ENCODE measurements at places on chromosomes 2 and 18.

GRCh38 chr2:27756544-27757498 lies 14.7 kb upstream of the MRPL33 start:
- peak; percentile 64 for DNase-seq

DNA sequence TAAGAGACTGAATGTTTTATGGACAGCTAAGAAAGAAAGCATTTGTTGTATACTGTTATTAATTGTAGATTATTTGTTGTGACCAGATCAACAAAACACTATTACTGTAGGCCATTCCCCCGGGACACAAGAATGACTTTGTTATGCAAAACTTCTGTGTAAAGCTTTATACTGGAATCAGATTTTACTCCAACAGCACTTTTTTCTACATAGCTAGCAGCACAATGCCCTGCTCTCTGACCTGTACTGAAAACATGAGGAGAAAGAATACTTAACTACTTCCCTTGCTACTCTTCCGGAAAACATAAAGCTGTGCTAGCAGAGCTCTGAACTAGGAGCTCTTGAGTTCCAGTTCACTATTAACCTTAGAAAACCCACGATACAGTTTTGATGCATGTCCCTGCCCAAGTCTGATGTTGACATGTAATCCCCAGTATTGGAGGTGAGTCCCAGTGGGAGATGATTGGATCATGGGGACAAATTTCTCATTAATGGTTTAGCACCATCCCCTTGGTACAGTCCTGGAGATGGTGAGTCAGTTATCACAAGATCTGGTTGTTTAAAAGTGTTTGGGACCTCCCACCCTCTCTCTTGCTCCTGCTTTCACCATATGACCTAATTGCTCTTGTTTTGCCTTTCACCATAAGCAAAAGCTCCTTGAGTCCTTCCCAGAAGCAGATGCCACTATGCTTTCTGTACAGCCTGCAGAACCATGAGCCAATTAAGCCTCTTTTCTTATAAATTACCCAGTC lies 601.1 kb upstream of the PIK3C3 start:
- no peak for DNase-seq

DNA sequence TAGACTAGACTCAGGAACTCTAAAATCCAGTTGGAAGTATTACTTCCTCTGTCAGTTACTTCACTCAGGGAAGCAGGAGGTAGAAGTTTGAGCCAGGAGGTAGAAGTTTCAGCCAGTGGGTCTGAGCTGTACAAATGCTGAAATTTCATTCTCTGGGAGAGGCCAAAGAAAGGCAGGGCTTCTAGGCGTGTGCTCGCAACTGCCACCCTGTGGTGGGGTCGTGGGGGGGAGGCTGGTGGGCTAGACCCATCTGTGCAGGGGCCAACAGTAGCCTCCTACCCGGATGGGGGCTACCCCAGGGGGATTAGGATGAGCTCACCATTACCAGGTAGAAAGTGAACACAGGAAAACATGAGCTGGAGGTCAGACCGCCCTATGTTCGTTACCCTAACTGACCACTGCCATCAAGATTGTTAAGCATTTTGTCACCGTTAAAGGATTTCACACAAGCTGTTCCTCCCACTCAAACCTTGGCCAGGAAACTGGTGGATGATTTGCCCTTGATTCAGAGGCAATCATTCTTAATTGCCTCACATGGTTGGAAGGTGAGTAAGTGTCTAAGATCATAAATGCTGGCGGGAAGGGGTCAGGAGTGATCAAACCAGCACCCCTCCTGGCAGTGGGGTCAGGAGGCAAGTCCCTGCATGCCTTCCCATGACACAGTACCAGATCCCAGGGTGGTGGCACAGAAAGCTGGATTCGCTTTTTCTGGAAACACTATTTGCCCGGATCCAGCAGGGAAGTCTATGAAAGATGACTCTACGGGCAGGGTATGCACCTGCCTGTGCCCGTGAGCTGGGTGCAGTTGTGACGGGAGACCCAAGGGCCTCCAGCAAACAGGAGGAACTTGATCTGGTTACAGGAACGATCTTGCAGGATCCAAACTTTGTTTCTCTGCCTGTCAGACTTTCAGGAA lies 5.2 kb upstream of the FHL2 start:
- peak; percentile 98 for DNase-seq

- DNase-seq: no peak
These were observed 709.0 kb upstream of the FAM98A start for GRCh38 chr2:34308140-34308539.

DNA sequence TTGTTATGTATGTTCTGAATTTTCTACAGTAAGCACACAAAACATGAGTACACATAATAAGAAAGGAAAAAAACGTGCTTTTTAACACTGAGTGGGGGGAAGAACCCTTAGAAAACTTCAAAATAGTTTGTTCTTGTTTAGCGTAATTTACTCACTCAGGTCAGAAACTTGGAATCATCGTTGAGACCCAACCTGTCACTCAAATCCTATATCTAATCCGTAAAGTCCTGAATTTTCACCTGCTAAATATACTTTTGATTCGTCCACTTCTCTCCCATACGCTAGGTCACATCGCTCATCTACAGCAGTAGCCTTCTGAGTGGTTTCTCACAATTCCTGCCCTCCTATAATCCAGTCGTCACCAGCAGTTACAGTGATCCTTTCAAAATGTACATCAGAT lies 767 bp downstream of the TPRKB start:
- no peak for DNase-seq

GRCh38 chr2:51014759-51015158 lies 17.2 kb downstream of the NRXN1 start:
- DNase-seq: no peak

- no peak for DNase-seq
These were observed 61.1 kb downstream of the KCNF1 start for GRCh38 chr2:10972683-10973433.

DNA sequence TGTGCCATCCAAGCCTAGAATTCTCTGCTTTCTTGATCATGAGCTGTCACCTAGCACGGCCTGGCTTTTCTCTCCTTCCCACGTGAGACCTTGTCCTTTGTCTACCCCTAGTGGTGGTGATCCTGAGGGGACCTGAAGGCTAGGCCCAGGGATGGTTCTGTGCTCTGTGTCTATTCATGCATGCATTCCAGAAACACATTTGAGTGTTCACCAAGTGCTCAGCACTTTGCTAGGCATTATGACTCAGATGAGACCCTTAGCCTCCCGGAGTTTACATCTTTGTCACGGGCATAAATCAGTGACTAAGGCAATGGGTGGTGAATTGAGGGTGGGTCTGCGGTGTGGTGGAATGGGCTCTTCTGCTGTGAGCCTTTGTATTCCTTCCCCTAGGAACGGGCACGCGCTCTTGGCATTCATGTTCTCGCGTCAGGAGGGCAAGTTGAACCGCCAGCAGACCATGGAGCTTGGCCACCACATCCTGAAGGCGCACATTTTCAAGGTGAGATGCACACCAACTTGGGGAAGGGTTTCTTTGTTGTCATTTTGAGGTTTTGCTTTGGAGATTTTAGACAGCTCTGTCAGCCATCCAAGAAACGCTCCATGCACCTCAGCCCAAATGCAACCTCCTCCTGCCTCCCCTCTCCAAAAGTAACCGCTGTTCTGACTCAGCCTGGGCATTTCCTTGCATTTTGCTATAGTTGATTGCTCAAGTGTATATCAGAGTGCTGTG lies 100.9 kb downstream of the WDSUB1 start:
- DNase-seq: peak; percentile 41

DNA sequence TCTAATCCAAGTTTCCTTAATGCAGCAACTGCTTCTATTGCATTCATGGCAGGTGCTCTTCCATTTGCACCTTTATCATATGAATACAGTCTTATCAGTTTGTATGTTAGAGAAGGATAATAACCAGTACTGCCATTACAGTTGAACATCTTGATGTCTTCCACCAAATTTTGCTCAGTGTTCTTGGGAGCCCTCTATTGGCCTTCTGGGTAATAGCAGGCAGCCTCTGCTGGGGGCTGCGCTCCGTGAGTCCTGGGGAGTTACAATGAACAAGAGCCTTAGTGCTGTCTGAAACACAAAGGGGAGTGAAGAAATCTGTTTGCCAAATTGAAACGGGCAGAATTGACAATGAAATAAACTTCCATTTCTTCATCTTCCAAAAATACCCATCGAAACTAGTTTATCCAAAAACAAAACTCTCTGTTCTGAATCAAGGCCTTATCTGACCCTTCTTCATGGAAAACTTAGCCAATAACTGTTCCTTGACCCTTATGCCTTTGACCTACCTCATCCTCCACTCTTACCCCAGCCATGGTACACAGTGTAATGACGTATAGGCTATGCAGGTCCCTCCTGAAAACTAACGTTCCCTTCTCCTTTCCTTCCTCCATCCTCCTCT lies 79.9 kb downstream of the ALK start:
- DNase-seq: peak; percentile 35

- DNase-seq: no peak
These were observed 304.4 kb downstream of the KCNS3 start for GRCh38 chr2:18182861-18183260.

DNA sequence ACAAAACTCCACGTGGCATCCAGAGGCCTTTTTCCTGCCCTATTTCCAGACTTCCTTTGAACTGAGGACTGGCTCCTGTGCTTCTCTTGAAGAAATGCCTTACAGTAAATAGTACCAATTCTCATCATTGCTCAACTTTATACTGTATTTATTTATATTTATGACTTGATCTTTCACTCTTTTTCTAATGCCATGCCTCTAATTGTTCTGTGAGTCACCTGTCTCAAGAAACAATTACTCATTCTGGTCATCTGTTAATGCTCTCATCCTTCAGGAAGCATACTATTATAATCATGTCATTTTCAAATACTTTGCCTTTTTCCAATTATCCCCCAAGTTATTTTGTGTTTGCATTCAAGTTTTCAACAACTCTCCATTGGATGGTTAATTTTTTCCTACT lies 85.9 kb downstream of the DCDC2C start:
- DNase-seq: no peak

DNA sequence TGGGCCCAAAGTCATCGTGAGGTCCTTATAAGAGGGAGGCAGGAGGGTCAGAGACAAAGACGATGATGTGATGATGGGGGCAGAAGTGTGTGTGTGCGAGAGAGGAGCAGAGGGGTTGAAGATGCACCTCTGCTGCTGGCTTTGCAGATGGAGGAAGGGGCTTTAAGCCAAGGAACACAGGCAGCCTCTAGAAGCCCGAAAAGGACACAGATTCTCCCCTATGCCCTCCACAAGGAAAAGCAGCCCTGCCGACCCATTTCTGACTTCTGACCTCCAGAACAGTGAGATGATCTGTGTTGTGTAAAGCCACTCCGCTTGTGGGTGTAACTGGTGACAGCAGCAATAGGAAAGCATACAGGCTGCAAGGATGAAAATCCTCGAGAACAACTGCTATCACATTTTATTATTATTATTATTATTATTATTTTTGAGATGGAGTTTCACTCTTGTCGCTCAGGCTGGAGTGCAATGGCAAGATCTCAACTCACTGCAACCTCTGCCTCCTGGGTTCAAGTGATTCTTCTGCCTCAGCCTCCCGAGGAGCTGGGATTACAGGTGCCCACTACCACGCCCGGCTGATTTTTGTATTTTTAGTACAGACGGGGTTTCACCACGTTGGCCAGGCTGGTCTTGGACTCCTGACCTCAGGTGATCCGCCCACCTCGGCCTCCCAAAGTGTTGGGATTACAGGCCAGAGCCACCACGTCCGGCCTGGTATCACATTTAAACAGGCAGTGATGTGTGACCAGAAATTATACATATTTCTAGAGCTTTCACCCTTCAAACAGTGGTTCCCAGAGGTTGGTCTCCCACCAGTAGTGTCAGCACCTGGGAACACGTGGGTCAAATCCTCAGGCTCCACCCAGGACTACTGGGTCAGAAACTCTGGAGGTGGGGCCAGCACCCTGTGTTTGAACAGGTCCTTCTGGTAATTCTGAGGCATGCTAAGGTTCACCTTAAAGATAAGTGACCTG lies 170.5 kb downstream of the TGIF1 start:
- DNase-seq: peak; percentile 83

- no peak for DNase-seq
These were observed 133.0 kb upstream of the SLC14A2 start for GRCh38 chr18:45482286-45482685.

DNA sequence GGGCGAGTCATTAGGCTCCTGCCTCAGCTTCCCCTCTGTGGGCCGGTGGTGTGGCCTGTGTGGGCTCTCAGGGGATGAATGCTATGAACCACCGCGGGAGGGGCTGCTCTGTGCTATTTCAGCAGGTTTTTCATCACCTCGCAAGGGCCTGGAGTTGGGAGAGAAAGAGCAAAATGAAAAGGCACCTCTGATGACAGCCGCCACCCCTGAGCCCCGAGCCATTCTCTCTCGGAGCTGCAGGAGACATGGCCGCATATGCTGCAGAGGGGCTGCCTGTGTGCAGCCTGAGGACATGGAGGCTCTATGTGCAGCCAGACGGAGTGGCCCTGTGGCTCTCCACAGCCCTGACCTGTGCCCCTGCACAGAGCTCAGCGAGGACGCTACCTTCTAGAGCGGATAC lies 96.2 kb upstream of the CTDP1 start:
- DNase-seq: no peak

DNA sequence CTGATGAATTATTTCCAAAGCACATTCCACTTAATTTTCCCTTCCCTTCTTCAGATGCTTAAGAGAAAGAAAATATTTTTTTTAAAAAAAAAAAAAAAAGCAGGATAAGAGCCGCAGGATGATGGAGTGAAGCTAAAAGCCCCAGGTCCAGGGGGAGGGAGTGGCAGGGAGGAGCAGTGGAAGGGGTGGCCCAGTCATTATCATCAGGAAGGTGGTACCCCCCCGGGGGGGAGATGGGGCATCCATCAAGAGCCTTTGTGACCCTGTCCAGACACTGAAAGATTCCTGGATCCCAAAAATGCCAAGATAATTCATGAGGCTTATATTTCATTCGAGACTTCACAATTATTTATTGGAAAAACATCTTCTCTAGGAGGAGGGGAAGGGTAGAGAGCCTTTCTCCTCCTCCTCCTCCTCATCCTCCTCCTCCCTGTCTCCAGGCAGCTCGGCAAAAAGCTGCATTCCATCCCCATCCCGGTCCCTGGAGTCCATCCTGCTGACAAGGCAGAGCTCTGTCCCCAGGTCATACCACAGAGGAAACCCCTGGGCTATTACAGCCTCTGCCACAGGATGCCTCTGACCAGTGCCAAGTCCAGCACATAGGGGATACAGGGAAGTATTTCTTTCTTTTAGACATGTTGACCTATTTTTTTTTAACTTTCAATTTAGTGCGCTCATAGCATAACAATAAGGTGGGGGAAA lies 125.3 kb downstream of the TWIST2 start:
- DNase-seq: no peak

DNA sequence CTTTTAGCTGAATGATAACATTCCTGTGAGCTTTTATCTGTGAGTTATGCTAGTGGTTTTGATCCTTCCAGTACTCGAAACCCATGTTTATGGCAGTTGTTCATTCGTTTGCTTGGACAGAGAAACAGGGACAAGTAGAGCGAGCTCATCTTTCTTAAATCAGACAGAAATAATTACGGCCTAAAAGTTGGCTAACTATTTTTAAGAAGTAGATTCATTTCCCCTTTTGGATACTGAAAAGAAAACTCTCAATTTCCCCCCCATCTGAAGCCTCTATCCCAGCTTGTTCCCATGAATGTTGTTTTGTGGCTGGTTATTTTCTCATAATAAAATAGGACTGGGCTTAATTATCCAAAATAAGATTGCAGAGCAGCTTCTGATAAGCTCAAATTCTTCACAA lies 67.1 kb downstream of the ANTXR1 start:
- no peak for DNase-seq

GRCh38 chr2:190891889-190892288 lies 11.3 kb downstream of the GLS start:
- no peak for DNase-seq

All from SW480 (cell line).